NCI-H187 (cell line): ENCODE measurements at places on chromosomes 6 and 20.

GRCh38 chr20:22005535-22005934, 300.1 kb downstream of the PAX1 start:
- DNase-seq, result no peak

GRCh38 chr6:116661594-116661993, 7.0 kb downstream of the ZUP1 start:
- DNase-seq, result no peak

DNA sequence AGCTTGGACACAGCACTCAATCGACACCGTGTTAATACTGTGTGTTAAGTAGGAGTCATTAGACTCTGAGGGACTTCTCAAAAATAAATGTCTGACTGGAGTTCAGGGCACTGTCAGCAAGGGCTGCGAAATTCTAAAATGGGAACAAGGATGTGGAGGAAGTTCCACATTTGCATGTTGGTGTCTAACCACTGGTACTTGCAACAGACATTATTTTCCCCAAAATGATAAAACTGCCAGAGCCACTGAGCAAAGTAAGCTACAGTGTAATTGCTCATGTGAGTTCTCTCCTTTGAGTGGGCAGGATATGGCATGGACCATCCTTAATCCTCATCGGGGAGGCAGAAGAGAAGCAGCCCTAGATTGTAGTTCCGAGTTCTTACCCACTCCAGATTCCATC, 215.9 kb downstream of the SLC24A3 start:
- no peak for DNase-seq

- no peak for DNase-seq
Observed at GRCh38 chr6:150366118-150366778, 2.6 kb upstream of the IYD start.

DNA sequence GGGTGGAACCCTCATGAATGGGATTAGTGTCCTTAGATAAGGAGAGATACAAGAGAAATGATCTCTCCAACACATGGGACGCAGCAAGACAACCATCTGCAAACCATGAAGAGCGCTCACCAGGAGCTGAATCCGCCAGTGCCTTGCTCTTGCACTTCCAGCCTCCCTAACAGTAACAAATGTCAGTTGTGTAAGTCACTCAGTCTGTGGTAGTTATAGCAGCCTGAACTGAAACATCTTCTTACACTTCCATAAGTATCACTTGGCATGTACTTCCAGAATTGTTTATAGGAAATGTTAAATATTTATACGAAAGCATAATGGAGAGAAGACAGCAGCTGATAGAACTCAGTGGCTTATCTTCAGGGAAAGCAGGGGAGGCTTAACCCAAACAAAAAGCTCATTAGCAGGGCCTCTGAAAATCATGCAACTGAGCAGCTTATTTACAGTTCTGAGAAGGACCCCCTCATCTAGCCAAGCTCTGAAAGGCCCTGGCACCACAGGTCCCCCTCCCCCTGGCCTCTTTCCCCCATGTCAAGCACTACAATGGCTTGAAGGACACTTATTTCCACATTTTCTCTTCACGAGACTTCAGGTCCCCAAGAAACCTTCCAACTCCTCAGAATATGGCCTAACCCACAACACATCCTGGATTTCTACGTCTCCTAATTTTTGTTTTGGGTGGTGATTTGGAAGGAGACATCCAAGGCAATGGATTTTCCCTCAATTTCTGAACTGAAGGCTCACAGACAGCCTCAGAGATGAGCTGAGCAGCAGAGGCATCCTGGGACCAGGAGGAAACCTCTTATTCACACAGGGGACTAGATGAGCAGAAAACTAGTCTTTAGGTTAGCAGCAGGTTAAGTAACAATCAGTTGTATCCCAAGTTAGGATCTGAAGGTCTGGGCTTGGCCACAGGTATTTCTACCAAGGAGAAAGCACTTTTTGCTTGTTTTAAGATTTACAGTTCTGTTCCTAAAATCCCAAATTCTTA, 49.1 kb downstream of the GCLC start:
- no peak for DNase-seq

DNA sequence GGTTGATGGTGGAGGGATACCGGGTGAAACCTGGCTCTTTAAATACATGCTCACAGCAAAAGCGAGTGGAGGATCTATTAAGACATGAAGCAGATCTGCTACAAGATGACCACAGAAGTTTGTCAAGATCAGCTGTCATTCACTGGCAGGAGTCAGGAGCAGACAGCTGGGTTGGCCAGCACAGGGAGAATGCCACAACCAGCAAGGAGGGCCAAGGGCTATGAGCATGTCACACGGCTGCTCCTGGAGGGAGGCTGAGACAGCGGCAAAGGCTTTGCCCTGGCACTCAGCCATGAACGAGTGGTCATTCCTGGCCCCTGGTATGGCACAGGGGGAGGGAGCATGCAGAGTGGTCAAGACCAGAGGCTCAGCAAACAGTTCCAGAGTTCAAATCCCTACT, 77.6 kb downstream of the POPDC3 start:
- no peak for DNase-seq

GRCh38 chr20:56572172-56572571, 39.1 kb downstream of the FAM209B start:
- no peak for DNase-seq

- no peak for DNase-seq
Observed at GRCh38 chr6:15121977-15122550, 123.8 kb upstream of the JARID2 start.

GRCh38 chr20:40109136-40109535, 579.9 kb downstream of the MAFB start:
- no peak for DNase-seq

DNA sequence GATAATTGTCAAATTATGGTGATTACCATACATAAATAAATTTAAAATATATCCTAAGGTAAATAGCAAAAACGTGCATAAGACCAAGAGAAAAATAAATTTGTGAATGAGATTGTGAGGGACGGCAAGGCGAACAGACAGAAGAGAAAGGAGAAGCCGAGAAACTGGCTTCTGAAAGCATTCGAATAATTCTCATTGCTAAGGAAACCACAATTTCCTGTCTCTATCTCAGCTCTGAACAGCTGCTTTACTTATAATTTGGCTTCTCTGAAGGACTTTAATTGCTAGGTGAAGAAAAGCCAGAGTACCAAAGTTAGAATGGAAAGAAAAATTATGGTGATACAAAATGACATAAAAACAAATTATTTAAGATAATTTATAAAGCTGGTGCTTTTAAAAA, 79.0 kb upstream of the RGS17 start:
- no peak for DNase-seq

GRCh38 chr6:54102238-54102637, 9.0 kb upstream of the MLIP start:
- DNase-seq, result no peak

GRCh38 chr6:36809941-36810803, 29.1 kb downstream of the CPNE5 start:
- DNase-seq, result no peak

DNA sequence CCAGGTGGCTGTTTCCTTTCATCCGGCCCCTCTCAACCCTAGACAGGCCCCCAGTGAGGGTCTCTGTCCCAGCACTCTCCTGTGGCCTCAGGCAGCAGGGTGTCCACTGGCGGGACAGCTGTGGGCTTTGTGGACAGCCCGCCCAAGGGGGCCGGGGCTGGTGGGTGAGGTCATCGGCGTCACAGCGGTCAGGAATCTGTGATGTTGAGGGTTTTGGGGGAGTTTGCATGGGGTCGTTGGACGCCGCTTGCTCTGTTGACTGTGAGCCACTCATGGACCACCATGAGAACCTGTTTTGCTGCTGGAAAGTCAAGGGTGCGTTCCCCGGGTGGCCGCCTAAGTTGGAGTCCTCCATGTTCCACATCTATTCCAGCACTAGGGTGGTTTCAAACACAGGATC, 146.4 kb downstream of the DTNBP1 start:
- DNase-seq, result no peak

GRCh38 chr20:14497004-14497403, 159.6 kb upstream of the FLRT3 start:
- DNase-seq, result no peak

DNA sequence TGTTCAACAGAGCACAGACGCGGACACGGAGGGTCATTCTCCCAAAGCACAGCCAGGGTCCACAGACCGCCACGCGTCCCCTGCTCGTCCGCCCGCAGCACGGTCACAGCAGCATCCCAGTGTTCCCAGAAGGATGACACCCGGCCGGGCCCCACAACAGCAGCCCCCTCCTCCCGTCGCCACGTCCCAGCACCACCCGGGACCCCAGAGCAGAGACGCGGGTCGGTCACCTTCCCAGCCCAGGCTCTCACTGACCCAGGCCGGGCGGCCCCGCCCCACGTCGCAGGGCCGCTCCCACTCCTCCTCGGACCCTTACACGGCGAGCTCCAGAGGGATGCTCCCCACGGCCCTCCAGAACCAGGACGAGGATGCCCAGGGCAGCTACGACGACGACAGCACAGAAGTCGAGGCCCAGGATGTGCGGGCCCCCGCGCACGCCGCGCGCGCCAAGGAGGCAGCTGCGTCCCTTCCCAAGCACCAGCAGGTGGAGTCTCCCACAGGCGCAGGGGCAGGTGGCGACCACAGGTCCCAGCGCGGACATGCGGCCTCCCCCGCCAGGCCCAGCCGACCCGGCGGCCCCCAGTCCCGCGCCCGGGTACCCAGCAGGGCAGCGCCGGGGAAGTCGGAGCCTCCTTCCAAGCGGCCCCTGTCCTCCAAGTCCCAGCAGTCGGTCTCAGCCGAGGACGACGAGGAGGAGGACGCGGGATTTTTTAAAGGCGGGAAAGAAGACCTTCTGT, 64.3 kb downstream of the FNDC1 start:
- no peak for DNase-seq

DNA sequence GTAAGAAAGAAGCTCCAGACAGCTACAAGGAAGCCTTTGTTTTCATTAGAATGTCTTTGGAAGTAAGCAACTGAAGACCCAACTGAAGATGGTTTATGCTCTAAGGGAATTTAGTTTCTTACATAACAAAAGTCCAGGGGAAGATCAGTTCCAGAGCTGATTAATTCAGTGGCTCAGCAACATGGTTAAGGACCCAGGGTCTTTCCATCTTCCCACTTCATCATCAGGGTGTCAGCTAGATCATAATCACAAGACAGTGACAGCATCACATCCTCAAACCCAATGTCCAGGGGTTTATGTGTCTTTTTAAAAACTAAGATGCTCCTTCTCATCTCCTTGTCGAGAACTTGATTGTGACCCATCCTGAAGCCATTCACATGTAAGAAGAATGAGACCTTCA, 119.7 kb upstream of the PRDM1 start:
- no peak for DNase-seq

DNA sequence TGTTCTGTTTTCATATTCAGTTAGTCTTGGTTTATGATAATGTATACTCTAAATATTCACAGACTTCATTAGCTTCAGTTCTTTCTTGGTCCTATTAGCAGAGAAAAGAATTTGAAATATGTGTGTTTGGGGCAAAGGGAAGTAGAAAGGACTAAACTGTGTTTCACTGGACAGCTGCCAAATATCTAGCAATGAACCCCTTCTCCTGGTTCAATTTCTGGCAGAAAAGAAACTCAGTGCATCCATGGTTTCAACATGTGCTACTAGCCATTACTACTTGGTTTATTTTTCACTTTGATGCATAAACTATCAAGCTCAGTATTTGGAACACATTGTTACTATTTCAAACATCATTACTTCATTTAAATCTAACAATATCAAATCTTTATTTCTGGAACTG, 43.6 kb downstream of the FBXL4 start:
- no peak for DNase-seq

DNA sequence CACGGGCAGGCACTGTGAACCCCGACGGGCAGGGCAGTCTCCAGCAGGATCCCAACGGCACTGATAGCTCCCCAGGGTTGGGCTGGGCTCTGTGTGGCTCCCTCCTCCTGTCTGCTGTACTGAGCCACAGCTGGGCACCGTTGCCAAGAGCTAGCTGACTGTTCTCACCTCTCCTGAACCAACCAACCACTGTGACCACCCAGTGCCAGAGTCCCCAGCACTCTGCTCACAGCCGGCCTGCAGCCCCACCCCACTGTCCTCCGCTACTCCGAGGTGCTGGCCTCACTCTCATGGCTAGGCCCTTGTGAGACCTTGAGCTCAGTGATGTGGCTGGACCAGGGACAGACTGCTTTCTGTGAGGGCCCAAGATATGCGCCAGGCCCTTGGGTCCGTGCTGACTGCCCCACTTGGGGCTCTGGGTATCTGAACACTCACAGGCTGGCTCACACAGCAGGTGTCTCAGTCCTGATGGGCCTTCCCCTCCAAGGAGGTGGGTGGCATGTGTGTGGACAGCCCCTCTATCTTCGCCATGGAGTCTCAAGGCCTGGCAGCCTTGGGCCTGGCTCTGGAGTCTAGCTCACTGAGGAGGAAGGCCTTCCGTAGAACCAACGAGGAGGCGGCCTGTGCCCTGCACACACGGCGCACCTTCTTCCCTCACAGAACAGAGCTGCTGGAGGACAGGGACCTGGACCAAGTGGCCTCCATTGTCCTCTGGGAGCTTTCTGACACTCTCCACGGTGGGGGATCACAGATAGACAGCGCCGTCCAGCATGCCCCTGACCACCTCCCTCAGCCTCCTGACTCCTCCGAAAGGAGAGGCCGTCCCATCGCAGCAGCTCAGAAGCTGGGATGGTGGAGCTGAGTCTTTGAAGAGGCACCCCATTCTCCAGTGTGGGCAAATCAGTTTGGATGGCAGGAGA, 53.5 kb downstream of the TCP11 start:
- DNase-seq, result no peak

- no peak for DNase-seq
Observed at GRCh38 chr20:19522071-19522801, 235.8 kb upstream of the RIN2 start.

- peak; percentile 76 for DNase-seq
Observed at GRCh38 chr20:7015257-7015656, 247.8 kb downstream of the BMP2 start.

DNA sequence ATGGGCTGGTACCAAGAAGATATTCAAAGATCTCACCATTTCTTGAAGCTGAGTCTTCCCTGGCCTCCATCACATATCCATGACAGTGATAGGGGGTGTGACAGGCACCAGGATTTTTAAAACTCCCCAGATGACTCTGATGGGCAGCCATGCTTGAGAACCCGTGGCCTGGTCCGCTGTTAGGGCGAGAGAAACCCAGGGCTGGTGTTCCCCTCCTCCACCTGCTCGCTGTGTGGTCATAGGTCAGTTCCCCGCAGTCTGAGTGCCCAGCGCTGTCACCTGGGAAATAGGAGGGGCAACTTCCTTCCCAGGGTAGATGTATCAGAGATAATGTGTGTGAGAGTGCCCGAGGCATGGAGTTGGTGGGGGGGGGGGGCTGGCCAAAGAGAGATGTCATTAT, 50.9 kb downstream of the TMEM242 start:
- no peak for DNase-seq

DNA sequence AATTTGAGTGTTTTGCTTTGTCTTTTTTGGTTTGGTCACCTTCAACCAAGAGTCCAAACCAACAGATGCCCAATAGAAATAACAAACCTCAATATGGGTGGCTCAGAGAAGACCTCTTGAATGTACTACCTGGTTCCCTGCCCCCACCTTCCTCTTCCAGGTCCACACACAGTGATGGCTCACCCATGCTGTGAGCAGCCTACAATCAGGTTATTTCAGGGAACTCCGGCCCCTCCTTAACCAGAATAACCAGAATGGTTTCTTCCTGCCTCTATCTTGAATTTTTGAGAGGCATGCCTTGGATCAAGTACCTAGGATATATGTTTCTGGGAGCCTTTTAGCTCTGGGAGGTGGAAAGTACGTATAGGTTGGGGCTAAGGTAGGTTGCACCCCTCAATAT, 327.1 kb upstream of the PRDM1 start:
- no peak for DNase-seq

- DNase-seq, result no peak
Observed at GRCh38 chr20:50005471-50005981, 22.7 kb downstream of the SNAI1 start.
